ENCODE measurements at places on chromosomes 4 and X.

DNA sequence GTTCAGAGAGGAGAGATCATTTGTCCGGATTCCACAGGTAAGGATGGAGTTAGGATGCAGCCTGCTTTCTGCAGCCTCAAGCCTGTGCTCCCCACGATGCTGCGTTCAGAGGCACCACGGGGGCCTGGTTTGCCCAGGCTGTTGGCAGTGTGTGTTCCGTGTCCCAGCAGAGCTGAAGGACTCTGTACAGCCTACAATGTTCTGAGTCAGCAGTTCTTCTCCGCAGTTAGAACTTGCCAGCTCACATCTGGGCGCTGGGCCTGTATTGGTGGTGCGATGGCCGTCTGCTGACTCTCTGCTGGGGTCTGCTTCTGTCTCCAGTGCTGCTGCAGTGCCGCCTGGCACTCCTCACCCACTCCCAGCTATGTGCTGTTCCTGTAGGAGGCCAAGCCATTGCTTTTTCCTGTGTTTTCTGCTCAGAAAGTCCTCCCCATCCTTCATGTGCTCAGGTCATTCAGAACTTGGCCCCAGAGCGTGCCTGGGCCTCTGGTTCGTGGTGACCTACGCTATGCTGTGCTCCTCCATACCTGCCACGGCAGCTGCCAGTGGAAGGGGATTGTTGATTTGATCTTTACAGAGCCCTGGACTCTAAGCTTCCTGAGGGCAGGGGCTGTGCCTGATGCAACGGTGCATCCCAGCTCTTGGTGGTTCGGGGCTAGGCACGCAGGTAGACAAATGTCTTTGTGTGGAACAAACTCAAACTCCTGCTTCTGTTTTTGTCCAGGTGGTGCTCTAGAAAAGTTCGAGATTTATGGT, 42.6 kb upstream of the TADA2B start:
- DNase-seq = no peak

- no peak for DNase-seq
Observed at GRCh38 chr4:4455210-4455865, 68.4 kb downstream of the NSG1 start.

GRCh38 chrX:115957862-115958490, 212.6 kb upstream of the AGTR2 start:
- no peak for DNase-seq

- DNase-seq = peak; percentile 3
Observed at GRCh38 chrX:50988649-50989048, 78.1 kb downstream of the BMP15 start.

DNA sequence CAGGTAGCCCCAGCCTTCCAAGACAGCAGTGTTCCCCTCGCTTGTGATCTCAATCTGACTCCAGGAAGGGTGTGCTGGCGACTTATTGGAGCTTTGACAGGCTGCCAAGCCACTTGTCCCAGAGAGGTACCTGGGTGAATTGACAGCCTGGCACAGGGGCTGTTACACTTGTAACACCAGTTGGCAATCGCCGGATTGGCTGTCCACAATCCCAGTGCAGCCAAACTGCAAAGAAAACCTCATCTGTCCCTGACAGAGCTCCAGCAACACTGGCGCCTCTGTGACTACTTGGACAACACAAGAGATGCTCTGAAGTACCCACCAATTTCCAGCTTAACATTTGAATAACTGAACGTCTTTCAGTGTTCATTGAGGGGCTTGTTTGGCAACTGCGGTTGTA, 76.8 kb upstream of the PRPS1 start:
- DNase-seq = no peak

- peak; percentile 54 for DNase-seq
Observed at GRCh38 chr4:128483816-128484215, 196.2 kb upstream of the PGRMC2 start.

GRCh38 chr4:51890760-51891159, 47.8 kb downstream of the DCUN1D4 start:
- no peak for DNase-seq

GRCh38 chrX:54560411-54560810, 30.4 kb downstream of the GNL3L start:
- DNase-seq = no peak

GRCh38 chr4:168028970-168029597, 63.3 kb upstream of the ANXA10 start:
- DNase-seq = no peak

- no peak for DNase-seq
Observed at GRCh38 chrX:72685018-72685417, 29.1 kb downstream of the PHKA1 start.

DNA sequence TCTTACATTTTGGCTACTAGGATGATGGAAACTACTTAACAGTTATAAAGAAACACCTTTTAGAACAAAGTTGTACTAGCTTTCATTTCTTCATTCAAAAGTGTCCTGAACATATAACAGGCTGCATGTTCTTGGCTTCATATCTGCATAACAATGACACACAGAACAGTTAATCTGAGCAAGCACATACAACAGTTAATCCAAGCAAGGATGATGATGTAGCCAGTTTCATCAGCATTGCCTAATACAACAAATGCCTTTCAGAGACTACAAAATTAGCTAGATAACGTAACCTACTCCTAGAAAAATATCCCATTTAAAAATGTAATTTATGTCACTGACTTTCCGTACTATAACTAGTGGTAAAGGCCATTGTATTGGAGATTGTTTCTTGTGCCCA, 182.1 kb downstream of the SCFD2 start:
- no peak for DNase-seq

GRCh38 chr4:122378711-122379110, at the start of gene ADAD1:
Gene ADAD1, plus strand, starts transcription at chr4:122379011. Its CDS starts 1,059 bp downstream, at chr4:122380070.
- no peak for DNase-seq

DNA sequence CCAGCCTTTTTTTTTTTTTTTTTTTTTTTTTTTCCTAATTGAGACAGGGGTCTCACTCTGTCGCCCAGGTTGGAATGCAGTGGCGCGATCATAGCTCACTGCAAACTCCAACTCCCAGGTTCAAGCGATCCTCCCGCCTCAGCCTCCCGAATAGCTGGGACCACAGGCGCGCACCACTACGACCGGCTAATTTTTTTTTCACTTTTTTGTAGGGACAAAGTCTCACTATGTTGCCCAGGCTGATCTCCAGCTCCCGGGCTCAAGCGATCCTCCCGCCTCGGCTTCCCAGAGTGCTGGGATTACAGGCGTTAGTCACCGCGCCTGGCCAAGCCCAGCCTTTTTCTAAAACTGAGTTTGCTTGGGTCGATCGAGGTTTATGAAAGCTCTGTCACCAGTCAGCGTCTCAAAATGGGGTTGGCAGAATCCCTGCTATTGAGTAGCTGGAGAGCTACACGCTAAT, 1.3 kb upstream of the OTUD5 start:
- DNase-seq = no peak

DNA sequence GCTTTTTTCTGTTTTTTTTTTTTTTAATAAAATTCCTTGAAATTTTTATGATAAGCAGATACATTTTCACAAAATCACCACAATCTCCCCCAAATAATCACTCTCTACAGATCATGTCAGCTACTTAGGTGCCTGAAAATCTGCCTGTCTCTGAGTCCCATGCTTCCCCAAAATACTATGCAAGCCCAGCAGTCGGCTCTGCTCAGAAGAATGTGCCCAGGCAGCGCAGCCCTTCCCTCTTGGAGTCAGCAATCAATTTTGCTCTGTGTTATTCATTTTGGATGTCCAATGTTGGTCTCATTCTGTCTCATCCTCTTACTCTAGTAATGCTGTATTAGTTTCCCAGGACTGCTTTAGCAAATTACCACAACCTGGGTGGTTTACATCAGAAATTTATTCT, 24.9 kb upstream of the C1QTNF7 start:
- DNase-seq = no peak

GRCh38 chr4:26407476-26407875, 82.8 kb downstream of the CCKAR start:
- peak; percentile 18 for DNase-seq

- no peak for DNase-seq
Observed at GRCh38 chr4:4948370-4948769, 70.9 kb downstream of the CYTL1 start.

DNA sequence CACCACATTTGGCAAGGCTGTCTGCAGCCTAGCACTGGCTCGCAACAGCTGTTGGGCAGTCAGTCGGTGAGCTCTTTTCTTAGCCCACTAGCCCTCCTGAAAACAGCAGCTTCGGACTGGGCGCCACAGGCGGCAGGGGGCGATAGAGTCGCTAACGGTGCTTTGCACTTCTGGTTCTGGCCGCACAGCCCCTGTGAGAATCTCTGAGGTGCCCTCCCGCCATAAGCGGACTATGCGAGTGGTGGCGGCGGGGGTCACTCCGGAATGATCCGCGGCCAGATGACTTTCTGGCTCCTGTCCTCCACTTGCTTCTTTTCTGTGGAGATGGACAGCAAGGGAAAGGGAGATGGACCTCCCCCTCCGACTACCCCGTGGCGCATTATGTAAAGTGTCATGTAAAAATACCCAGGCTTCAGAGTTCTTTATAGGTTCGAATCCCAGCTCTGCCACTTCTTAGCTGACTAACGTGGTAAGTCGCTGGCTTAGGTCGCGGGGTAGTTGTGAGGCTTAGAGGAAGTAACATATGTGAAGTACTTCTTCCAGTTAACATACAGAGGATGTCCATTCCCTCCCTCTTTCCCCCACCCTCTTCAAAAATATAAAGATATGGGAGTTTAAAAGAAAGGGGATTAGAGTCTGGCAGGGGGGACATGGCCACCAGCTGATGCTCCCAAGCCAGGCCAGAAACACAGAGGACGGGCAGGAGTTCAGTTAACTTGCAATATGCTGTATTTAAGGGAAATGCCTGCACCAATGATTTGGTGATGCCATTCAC, 11.0 kb downstream of the ARHGAP36 start:
- no peak for DNase-seq

DNA sequence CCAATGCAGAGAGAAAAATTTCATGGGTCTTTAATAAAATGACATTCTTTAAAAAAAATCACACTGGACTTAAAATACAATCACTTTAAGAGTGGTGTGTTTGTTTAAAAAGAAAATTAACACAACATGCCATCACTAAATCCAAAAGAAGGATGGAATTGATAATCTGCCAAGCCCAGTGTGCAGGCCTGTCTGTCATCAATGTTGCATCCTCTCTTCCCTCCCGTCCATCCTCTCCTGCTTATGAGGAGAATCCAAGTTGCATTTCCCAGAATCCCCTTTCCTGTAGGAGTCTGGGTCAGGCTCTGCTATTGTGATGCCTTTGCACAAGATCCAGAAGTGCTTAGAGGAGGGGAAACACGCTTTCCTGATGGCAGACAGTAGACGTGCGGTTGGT, 169.4 kb downstream of the MID1 start:
- DNase-seq = no peak

- DNase-seq = no peak
Observed at GRCh38 chr4:186104890-186105646, 564 bp downstream of the FAM149A start.

GRCh38 chrX:153999359-154000037, 20.2 kb downstream of the IRAK1 start:
- DNase-seq = no peak

DNA sequence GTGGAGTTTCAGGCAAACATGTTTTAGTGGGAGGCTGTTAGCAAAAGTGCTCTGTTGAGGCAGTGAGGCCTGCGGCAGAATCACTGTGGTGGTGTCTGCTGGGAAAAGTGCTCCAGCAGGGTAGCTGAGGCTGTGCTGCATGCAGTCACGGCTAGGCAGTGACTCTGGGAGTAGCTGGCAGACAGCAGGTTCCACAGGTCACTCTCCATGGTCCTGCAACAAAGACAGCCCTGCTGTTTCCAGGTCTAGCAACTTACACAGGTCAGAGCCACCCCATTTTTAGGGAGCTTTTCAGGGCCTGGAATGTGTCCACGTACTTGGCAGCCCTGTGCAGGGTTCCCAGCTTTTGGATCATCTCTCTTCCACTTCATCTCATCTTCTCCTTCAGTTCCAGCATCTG, 184.3 kb downstream of the NAA11 start:
- no peak for DNase-seq

- DNase-seq = no peak
Observed at GRCh38 chr4:99359480-99360204, 7.1 kb upstream of the ADH1C start.

- DNase-seq = no peak
Observed at GRCh38 chr4:70179811-70180210, 15.7 kb upstream of the ODAM start.

GRCh38 chrX:42028109-42028508, 104.8 kb upstream of the CASK start:
- DNase-seq = no peak

DNA sequence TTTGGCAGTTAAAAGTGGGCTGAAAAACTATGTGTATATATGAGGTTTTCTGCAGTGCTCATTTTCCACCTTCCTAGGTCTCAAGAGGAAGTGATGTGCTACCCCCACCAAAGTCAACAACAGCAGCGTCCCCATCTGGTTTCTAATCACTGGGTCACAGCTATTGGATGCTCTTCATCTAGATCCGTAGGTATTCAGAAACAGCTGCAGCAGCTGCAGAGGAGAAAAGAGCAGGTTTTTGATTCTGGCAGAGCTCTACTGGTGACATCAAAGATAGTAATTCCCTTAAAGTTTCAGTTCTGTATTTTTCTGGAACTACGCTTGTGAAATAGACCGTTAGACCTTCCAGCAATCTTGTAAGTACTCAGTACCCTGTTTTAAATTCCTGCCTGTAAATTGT, 5.8 kb upstream of the GUCY2F start:
- DNase-seq = no peak

DNA sequence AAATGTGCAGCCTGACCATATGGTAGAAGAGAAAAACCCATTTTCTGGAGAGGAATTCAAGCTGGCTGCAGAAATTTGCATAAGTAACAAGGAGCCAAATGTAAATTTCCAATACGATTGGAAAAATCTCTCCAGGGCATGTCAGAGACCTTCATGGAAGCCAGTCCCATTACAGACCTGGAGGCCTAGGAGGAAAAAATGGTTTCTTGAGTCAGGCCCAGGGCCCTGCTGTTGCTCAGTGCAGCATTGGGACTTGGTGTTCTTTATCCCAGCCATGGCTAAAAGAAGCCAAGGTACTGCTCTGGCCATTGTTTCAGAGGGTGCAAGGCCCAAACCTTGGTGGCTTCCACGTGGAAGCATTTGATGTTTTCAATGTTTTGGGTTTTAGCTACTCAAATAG, 70.6 kb downstream of the MAGEC2 start:
- DNase-seq = no peak

DNA sequence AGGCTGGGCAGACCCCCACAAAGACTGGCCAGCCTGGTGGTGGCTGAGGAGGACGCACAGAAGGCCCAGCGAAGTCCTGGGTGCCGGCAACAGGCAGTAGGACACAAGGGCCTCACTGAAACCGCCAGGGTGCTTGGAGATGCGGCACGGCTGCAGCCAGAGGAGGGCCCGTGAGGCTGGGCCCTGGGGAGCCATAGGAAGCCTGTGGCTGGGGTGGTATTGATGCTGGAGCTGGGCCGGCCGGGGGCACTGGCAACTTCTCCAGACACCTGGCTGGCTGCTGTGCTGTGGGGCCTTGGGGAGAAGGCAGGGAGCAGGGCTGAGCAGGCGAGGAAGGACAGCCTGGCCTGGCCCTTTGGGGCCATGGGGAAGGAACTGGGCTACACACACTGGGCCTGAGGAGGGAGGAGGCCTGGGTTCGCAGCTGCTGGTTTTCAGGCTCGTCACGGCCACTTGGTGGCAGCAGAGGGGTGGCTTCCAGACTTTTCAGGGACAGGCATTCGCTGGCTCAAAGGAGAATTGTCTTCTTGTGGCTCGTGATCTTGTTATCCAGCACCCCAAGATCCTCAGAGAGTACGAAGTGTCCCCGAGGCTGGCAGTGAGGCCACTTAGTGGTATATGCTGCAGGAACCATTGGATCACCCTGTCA, 37.2 kb downstream of the ATP2B3 start:
- DNase-seq = no peak

GRCh38 chr4:78244705-78245485, 187.8 kb downstream of the FRAS1 start:
- DNase-seq = no peak
